ENCODE measurements at places on chromosomes 5 and 9.

DNA sequence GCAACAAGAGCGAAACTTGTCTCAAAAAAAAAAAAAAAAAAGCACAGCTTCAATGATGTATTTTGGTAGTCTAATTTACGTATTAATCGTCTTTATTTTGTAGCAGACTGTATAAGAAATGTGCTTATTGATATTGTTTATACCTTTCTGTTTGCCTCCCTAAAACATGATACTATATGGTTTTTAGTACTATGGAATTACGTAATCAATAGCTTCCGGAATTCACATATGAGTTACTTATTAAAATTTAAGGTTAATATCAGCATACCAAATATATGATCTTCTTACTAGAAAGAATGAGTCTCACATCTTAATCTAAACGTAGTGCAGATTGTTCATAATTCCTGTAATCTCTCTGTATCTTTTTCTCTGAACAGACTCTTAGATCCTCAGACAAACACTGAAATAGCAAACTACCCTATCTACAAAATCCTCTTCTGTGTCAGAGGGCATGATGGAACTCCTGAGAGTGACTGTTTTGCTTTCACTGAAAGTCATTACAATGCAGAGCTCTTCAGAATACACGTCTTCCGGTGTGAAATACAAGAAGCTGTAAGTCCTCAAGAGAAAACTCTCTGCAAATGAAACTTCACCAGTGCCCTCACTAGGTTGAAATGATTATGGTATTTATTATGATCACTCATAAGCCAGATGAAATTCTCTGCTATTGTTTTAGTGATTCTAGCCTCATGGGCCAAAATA is 44.4 kb upstream of the GPR21 start:
- peak; percentile 1 for DNase-seq

DNA sequence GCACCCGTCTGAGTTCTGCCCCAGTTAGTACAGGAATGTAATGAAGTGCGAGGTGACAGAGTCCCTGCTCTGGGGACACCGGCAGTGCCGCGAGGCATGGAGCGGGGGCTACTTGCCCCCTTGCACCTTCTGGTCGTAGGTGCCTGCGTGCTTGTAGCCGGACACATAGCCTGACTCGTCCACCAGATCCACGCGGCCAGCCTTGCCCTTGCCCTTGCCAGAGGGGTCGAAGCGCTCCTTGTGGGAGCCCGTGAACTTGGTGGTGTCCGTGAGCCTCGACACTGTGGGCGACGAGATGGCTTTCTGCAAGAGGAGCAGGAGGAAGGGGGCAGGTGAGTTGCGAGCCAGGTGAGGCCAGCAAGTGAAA is 28.2 kb downstream of the TPPP start:
- DNase-seq, result no peak

- no peak for DNase-seq
Measured at GRCh38 chr5:159610966-159611579, 280.8 kb upstream of the IL12B start.

- no peak for DNase-seq
Measured at GRCh38 chr5:111392181-111392580, 120.2 kb downstream of the STARD4 start.

- no peak for DNase-seq
Measured at GRCh38 chr5:10524376-10525123, 39.3 kb upstream of the ANKRD33B start.

DNA sequence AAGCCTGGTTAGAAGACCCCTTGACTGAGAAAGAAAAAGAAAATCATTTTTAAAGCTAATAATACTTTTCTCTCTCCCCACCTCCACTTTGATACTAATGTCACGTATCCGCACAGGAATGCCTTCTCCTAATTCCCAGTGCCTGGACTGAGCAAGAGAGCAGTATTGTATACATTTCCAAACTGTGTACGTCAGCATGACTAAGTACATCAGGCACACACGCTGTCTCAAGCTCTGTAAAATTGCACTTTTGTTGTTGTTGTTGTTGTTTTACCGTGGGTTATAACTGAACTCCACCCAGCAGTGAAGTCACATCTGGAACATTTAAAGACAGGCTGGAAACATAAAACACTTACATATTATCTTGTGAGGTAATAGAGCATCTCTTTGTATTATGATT is 407.6 kb downstream of the DNAH5 start:
- DNase-seq, result no peak

- DNase-seq, result no peak
Measured at GRCh38 chr5:171845857-171846256, 60.2 kb downstream of the SMIM23 start.

GRCh38 chr9:79945495-79945894 is 373.7 kb downstream of the TLE4 start:
- no peak for DNase-seq

DNA sequence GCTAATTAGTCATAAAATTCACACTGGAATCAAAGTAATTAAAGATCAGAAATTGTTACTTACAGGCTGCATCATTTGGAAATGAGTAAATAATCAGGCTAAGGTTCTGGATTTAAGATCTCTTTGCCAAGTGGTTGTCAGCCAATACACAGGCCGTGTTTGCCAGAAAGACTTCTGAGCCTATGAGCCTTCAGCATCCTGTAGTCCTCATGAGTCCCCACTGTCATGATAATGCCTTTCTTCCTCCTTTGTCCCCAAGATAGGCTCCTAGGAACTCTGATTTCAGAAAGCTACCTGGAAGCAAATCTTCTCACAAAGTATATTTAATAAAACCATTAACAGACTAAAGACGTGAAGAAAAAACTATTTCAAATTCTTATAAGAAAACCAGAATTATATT is 810.5 kb downstream of the DNAH5 start:
- no peak for DNase-seq

- no peak for DNase-seq
Measured at GRCh38 chr9:34087370-34087769, 38.7 kb upstream of the UBAP2 start.

GRCh38 chr5:2757563-2758351 is 6.3 kb upstream of the IRX2 start:
- no peak for DNase-seq

GRCh38 chr5:124524552-124525232 is 221.7 kb downstream of the ZNF608 start:
- no peak for DNase-seq

- DNase-seq, result no peak
Measured at GRCh38 chr5:132429463-132430440, 60.2 kb downstream of the SLC22A5 start.

GRCh38 chr5:673831-674629 is 19.1 kb downstream of the TPPP start:
- DNase-seq, result no peak

DNA sequence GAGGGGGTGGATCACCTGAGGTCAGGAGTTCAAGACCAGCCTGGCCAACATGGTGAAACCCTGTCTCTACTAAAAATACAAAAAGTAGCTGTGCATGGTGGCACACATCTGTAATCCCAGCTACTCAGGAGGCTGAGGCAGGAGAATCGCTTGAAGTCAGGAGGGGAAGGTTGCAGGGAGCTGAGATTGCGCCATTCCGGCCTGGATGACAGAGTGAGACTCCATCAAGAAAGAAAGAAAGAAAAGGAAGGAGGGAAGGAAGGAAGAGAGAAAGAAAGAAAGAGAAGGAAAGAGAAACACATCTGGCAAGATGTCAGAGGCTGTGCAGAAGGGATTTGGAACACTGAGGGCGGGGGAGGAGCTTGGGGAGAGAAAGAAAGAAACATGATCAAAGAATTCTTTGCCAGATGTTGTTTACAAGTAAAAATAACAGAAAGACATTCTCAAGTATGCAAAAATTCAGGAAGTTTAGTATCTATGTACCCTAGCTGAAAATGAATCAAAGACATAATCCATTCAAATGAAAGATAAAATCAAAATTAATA is 93.7 kb downstream of the AK8 start:
- no peak for DNase-seq

DNA sequence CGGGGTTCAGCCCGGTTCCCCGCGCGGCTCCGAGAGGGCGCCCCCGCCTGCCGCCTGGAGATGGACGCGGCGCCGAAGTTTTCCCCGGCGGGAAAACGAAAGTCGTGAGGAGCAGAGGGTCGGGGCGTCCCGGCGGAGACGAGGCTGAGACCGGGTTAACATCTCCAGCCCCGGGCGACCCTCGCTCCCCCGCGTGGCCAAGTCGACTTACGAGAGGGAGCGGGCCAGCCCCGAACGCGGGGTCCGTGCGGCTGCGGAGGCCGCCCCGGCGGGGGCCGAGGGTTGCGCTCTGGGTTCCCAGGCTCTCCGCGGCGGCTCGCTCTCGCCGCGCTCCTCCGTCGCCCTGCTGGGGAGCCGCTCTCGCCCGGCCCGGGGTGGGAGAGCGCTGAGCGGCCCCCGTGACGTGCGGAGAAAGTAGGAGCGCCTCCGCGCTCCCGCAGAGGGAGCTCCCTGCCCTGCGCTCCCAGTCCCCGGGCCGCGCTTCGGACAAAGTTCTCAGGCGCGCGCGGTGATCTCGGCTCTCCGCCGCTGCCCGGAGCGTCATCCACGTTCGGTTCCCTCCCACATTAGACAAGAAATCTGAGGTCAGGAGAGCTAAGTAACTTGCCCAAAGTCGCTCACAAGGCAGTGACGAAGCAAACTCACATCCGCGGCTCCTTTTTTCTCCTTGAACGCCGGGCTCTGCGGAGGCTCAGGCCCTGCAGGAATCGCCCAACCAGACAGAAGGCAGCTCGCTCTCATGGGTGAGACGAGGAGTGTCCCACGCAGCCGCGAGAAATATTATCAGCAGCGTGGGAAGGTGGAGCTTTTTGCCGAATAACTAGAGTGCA is 1.2 kb upstream of the GCNT4 start:
- peak; percentile 57 for DNase-seq

- DNase-seq, result no peak
Measured at GRCh38 chr5:76389513-76390154, 13.5 kb upstream of the IQGAP2 start.
